ENCODE measurements at places on chromosomes 1 and 21.

DNA sequence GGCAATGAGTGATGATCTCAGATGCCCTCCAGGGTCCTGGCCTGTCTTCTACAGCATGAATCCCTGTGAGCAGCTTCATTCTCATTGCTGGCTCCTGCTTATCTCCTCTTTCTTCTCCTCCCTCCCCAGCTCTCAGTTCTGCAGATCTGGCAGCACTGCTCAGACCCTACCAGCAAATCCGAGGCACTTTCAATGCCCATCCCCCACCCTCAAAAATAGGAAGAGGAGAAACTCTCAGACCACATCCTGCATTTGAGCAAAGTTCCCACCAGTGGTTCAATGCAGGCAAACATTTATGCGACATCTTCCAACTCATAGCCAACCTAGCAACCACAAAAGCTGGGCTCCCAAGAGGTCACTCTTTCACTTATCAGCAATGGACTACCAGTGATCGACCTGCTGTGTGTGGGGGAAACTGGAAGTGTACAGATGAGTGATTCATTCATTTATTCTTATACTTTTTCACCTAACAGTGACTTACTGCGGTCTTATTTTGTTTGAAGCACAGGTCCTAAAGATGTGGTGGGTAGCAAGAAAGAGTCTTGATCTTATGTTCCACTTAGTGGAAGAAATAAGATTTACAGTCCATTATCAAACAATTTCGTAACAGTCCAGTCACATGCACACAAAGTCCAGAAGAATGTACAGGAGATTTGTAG is 5.8 kb upstream of the CHI3L2 start:
- no peak for DNase-seq

DNA sequence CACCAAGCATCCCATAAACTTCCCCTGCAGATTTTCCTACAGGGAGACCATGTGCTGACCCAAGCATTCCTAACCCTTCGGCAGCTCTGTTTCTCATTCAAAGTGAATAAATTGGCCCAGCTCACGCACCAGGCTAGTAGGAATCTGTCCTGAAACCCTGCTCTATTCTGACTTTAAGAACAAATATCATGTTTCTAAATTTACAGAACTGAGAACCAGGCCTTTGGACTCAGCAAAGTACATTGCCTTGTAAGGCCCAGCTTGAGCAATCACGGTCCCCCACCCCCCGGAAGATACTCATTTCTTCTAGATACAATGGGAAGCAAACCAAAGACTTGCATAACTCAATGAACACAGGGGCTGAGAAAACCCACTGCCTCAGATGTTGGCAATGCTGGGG is 160.1 kb upstream of the NFIA start:
- DNase-seq: no peak

GRCh38 chr1:156100205-156100995 is 14.1 kb upstream of the LMNA start:
- no peak for DNase-seq

GRCh38 chr21:31329456-31330143 is 14.5 kb downstream of the TIAM1 start:
- no peak for DNase-seq

DNA sequence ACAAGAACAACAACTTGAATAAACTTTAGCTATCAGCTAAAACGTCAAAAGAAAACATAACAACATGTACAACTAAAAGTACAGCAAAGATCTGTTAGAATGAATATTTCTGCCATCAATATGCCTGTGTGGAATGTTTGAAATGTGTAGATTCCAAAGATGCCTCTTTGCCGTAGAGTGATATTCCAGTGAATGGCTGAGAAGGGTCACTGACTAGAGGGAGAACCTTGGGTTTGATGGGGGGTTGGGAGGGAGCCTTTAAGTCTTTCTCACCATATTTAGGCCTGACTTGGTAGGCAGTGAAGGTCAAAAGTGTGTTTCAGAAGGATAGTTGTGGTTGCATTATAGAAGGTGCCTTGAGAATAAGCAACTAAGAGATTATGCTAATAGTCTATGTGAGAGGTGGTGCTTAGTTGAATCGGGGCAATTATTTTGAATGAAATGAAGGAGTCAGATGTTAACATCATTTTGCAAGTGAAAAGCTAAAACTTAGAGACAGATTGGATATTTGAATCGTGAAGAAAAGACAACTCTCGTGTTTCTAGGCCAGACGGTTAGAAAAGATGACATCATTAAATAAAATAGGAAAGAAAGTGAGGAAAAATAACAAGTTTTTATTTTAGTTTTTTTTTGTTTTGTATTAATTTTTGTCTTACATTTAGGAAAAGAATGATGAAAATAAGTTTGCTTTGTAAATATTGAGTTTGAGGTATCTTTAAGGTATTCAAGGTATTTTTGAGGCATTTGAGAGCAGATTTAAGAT is 53.8 kb downstream of the PLA2G4A start:
- DNase-seq: no peak

DNA sequence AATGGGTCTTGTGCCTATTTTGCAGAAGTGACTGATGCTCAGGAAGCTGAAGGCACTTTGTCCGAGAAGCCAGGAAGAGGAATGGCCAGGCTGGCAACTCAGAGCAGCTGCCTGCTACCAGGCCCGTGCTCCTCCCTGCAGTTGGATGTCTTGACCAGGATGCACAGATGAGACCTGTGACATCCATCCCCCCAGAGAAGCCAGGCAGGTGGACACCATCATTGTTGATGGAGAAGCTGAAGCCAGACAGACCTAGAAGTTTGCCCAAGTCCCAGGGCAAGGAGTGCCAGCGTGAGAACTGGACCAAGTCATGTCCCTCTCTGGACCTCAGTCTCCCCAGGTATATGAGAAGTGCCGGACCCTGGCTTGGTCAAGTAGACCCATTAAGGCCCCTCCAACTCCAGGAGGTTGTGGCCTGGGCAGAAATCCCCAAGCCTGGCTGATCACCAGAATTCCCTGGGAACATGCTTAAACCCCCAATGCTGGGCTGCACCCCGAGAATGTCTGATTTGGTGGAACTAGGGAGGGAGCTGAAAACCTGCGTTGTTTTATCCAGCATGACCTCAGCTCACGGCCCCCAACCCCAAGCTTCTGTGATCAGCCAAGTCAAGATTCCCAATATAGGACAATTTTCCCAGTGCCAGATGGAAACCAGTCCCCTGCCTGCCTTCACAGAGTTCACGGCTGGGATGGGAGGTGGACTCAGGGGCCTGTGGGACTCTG is 82.4 kb downstream of the CAMK2N1 start:
- DNase-seq: no peak

GRCh38 chr1:91490501-91490900 is 10.2 kb upstream of the CDC7 start:
- no peak for DNase-seq

DNA sequence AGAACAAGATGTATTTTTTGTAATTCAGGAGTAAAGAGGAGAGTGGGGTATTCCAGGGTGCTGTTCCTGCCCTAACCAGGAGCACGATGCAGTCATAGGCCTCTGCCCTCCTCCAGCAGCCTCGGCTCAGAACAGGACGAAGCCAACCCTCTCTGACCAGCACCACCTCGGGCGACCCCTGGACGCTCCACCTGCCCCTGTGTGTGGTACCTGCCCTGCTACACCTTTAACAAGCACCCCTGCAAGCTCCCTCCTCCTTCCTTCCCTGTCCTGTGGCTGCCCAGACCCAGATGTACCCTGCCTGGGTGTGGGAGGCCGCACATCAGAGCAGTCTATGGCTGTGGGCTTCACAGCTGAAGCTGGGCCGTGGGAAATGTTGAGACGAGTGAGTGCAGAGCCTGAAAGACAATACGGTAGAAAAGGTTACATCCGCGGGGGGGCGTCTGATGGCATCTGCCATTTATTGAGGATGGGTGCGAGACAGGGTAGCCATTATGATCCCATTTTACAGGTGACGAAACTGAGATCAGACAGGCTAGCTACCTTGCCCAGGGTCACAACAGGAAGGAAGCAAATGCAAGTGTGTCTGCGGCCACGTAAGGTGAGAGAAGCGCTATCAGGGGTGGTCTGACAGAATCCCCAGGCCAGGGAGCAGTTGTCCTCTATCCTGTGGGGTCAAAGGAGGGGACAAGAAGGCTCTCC is 4.6 kb downstream of the ERG start:
- DNase-seq: no peak

DNA sequence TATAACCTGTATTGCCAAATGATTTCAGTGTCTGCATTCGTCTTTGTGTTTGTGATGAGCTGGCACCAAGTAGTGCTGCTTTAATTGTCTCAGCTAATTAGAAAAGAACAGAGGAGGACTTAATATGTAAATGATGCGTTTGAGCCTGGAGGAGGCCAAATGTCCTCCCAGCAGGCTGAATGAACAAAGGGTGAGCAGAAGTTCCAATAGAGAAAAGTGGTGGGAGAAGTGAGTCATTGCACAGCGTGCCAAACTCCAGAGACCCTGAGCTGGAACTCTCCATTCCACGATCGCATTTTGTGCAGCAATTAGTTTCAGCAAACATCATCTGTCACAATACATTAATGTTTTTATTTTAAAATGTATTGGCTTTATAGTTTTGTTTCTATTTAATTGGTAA is 17.9 kb downstream of the ETV3L start:
- no peak for DNase-seq

GRCh38 chr1:154760469-154760933 is 109.6 kb downstream of the KCNN3 start:
- DNase-seq: peak; percentile 79

DNA sequence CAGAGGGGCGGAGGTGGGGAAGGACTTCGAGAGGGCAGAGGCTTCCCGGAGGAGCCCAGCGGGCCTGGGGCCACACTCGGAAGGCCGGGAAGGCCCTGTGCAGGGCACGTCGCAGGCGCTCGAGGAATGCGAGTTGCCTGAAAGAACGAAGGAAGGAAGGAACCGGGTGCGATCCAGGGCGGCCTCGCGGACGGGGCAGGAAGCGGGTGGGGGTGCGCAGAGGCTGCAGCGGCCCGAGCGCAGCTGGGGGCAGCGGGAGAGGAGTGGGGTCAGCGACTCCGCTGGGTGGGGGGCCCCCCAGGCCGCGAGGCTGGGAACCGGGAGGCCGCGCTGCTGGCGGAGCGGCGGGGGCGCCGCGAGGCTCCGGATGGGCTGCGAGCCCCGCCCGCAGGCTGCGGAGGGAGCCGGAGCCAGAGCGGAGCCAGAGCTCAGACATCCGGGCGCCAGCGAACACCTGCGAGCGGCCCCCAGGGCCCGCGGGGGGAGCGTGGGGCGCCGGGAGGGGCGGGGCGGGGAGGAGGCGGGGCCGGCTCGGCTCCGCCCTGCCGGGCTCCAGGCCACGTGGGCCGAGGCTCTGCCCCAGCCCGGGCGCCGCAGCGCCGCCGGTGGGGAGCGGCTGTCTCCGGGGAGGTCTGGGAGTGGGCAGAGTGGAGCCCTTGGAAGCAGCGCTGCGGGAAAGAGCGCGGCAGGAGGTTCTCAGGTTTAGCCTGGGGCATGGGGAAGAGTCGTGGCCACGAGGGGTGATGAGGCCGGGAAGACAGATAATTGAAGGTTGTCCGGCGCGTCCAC is 4.6 kb downstream of the ID3 start:
- peak; percentile 70 for DNase-seq

- DNase-seq: no peak
Measured at GRCh38 chr1:9397047-9397446, 104.4 kb downstream of the SPSB1 start.

GRCh38 chr1:38997034-38997900 is 6.2 kb downstream of the AKIRIN1 start:
- no peak for DNase-seq

GRCh38 chr1:25896266-25896665 is 10.0 kb downstream of the STMN1 start:
- no peak for DNase-seq

DNA sequence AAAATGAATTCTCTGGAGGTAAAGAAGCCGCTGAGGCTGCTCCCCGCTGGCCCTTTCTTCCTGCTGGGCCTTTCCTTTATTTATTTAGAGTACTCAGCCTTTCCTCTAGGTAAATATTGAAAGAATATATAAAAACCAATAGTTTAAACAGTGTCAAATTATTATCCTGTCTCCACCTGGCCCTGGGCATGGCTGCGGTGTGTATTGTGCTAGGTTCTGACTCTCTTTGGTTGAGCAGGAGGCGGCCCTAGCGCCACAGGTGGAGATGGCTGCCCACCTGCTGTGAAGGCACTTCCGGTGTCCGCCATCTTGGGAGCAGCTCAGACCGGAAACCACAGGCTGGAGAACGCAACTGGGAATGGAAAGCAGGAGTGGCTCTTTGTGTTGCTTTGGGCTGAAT is 29.0 kb upstream of the CLDN14 start:
- no peak for DNase-seq

GRCh38 chr1:234613128-234613875 is 3.3 kb upstream of the IRF2BP2 start:
- DNase-seq: no peak

- no peak for DNase-seq
Measured at GRCh38 chr1:16116002-16116401, 39.9 kb downstream of the EPHA2 start.

DNA sequence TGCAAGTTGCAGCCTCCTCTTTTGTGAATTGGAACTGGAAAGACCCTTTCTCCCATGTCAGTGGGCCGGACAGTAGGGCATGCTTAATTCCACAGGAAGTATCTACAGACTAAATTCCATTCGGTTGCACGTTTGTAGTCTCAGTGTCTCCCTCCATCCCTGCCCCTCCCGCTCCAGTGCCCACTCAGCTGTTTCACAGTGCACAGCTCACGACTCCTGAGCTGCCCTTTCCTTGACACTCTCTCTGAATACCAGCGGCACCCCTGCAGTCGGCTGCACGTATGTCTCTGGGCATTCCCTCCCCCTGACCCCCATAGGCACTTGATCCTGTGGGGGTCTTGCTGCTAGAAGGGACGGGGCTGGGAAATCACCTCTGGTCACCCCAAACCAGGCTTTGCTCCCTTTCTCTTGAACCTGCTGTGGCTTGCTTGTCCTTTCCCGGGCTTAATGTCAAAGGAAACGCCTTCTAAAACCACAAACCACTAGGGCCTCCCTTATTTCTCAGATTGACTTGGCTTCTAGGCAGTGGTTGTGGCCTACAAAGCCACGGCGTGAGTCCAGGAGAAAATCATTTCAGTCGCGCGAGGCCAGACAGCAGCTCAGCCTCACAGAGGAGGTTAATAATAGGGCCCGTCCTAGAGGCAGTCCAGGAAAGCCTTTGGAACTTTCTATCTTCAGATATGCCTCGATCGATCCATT is 365.3 kb upstream of the PROX1 start:
- DNase-seq: no peak

DNA sequence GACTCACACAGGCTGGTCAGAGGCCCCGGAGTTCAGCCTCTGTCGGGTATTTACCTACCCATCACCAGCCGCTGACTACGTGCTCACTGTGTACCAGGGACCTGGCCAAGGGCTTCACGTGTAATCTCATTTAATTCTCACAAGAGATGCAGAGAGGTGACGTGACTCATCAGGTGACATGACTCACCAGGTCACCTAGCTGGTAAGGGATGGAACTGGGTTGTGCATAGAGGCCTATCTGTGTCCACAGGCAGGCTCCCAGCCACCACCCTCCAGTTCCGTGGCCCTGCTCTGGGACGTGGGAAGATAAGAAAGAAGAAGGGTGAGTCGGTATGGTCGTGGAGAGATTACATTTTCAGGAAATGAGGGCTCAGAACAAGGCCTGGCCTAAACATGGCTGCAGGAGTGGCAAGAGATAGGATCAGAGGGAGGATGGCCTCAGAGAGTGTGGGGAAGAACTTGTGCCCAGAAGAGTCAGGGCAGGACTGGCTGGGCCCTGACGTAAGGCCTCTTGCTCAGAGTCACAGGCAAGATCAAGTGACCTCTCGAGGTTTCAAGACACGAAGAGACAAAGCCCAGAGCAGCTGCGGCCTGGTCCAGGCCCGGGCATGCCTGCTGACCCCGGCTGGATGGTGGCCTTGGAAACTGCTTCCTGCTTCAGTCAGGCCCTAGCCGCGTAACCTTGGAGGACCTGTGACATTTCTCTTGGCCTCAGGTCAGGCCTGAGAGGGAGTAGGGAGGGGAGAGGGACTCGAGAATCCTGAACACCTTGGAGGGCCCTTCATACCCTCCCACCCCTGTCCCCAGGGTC is 52.7 kb upstream of the WASF2 start:
- DNase-seq: no peak

GRCh38 chr1:41467673-41468072 is 16.8 kb downstream of the EDN2 start:
- no peak for DNase-seq

All from stimulated activated CD4-positive, alpha-beta T cell treated with anti-CD3 and anti-CD28 coated beads, Interleukin-1b, Interleukin-23, amount 100 ng/mL, for 1 hour (primary cell).